ENCODE measurements at places on chromosomes 16 and 17.

DNA sequence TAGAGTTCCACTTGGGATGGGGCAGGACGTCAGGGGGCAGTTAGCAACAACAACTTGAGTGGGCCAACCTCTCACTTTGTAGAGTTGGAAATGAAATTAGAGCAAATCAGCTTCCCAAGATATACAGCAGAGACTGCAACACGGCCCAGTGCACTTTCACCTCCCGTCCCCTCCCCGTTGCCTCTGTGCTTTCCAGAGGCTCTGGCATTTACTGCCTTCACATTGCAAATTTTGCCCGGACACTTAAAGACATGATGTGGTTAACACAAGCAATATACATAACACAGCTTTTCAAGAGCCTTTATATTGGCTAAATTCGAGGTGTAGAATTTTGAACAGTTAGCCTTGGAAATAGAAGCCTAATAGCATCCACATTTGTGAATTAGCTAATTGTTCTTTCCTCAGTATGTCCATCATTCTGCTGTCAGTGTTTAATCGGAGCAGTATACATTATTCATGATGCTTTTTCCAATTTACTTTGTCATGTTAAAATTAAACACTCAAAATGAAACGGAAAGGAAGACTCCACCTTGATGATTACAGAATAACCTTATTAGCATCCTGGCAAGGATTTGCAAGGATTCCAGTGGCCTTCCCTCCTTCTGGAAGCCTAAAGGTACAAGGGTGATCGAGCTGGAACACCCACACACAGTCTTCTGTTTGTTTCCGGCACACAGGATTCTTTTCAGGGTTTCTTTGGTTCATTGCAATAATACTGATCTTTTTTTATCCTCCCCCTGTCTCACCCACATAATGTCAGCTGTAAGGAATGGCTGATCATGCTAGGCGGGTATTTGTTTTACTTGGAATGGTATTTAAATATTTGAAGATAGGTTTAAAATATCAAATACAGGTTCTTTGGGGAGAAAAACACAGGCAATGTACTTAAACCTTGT is 190.9 kb upstream of the CACNG5 start:
- no peak for DNase-seq

- no peak for DNase-seq
These were observed 18.5 kb downstream of the ANKRD40 start for GRCh38 chr17:50689251-50689650.

- no peak for DNase-seq
These were observed 1408.7 kb upstream of the GOT2 start for GRCh38 chr16:60142619-60143347.

DNA sequence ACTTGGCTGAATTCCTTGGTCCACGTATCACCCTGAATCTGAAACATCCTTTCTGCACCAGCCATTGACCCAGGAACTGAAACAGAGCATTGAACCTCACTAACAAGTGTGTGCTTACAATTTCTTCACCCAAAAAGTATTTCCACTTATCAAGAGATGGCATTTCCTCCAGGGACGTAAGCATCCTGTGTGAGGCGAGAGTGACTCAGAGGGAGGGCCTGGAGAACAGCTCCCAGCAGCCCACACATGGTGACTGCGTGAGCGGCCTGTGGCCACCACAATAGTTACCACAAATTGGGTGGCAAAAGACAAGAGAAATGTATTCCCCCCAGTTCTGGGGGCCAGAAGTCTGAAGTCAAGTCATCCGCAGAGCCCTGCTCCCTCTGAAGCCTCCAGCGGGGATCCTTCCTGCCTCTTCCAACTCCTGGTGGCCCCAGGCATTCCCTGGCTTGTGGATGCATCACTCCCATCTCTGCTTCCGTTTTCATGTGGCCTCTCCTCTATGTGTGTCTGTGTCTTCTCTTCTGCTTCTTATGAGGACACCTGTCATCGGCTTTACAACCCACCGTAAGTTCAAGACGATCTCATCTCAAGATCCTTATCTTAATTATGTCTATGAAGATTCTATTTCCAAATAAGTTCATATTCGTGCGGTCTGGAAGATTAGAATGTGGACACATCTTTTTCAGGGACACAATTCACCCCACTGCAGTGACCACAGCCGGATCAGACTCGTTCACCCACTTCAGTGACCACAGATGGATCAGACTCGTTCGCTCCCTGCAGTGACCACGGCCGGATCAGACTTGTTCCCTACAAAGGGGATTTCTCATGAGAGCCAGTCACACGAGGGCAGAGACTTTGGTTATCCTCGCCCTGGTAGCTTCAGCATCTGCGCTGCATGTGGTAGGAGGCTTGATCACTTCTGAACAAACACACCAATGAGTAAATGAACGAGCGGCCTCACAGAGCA is 122.6 kb upstream of the FOXF1 start:
- no peak for DNase-seq

- DNase-seq, result no peak
These were observed 197.1 kb downstream of the ZFHX3 start for GRCh38 chr16:72850853-72851252.

DNA sequence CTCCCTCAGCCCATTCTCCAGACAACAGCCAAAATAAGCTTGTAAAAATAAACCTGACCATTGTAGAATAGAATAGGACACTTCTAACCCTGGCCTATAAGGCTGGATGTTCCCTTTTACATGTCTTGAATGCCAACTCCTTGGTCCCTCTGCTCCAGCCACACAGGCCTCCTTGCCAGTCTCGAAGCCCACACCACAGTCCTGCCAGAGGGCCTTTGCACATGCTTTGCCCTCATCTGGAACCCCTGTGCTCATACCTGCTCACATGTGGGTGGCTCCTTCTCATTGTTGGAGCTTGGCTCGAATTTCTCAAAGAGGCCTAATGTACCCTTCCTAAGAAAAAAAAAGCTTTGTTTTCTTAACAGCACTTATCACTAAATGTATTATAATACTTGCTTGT is 5.4 kb upstream of the SLC12A3 start:
- no peak for DNase-seq

- DNase-seq, result no peak
These were observed 183.5 kb upstream of the SDK2 start for GRCh38 chr17:73827627-73828291.

All from activated naive CD4-positive, alpha-beta T cell treated with anti-CD3 and anti-CD28 coated beads, Interleukin-2, amount 50 U/mL, for 72 hours (primary cell).